ENCODE measurements at places on chromosomes 3 and 15. TPM values are rescaled to one million over a fixed set of nuclear protein-coding genes. Genes with fewer than 3 reads are reported as not detected.

GRCh38 chr3:54342676-54343075 lies 220.3 kb downstream of the CACNA2D3 start:
- DNase-seq: no peak

DNA sequence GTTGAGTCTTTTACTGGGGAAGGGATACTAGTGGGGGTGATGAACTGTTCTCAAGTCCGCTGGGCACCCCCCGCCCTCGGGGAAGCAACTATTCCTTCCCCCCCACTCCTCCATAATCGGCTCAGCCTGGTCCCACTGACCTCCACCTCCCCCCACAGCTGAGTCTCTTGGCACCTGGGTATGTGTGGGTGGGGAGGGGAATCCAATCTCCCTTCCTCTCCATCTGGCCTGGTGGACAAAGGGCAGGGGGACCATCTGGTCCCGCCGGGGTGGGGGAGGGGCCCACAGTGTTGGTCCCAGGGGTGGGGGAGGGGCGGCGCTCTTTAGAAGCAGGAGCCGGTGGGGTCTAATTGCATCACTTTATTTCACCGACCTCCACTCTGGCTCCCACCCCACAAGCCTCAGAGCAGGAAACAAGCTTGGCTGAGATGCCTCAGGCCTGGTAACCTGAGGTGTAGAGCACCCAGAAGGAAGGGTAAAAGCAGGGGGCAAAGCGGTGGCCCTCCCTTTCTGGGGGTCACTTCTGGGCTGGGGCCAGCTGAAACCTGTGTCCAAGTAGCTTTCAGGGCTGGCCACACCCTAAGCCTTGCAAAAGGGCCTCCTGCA lies 1.0 kb upstream of the PCBP4 start:
- peak; percentile 26 for DNase-seq

DNA sequence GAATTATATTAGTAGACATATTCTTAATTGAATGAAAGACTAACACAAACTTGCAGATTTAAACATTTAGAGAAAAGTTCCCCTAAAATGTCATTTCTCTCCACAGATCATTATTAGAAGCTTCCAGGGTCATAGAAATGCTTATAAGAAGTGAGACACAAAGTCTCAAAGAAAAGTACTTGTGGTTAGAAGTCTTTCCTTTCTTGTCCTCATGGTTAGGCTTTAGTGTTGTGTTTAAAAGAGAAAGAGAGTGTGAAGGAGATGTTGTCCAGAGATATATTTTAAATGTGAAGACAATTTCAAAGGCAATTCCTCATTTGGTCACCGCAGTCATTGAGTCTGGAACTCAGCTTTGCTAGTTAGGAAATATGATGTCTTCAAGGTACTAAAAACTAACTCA lies 230.4 kb upstream of the ARPP21 start:
- DNase-seq: no peak

Gene BOC
- 2.4 TPM for total RNA-seq

GRCh38 chr3:40871394-40871793 lies 327.9 kb upstream of the CTNNB1 start:
- DNase-seq: no peak

GRCh38 chr3:81443958-81444357 lies 317.5 kb downstream of the GBE1 start:
- peak; percentile 70 for DNase-seq

DNA sequence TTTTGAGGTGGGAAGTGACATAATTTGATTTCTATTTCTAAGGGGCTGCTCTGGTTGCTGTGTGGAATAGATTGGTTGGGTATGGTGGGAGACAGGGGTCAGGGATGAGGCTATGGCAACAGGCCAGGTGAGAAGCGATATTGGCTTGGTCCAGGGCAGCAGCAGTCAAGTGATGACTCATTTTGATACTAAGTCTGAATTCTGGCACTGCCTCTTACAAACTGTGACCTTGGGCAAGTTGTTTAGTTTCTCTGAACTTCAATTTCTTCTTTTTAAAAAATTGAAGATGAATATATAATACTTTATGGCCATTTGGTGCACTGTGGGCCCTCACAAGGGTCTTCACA lies 40.4 kb upstream of the CLSTN2 start:
- DNase-seq: no peak

GRCh38 chr15:52636459-52636858 lies 42.7 kb downstream of the ATOSA start:
- no peak for DNase-seq

Gene MKRN2OS
- total RNA-seq: not detected

DNA sequence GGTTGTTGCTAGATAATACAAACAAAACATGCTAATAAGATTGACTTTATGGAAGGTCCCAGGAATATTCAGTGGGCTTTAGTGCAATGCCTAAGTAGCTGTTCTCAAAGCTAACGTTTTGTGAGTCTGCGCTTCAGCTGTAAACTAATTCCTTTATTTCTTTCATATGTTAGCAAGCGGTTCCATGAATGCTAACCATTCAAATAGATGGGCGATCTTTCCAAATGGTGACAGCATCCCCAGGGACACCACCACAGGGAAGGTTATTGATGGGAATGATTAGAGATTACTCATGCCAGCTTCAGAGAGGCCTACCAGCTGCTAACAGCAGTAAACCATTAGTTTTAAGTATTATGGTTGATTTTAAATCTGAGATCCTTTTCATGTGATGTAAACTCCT lies 405.7 kb upstream of the MCTP2 start:
- no peak for DNase-seq

- DNase-seq: no peak
These were observed 13.7 kb downstream of the TM4SF18 start for GRCh38 chr3:149319750-149320149.

DNA sequence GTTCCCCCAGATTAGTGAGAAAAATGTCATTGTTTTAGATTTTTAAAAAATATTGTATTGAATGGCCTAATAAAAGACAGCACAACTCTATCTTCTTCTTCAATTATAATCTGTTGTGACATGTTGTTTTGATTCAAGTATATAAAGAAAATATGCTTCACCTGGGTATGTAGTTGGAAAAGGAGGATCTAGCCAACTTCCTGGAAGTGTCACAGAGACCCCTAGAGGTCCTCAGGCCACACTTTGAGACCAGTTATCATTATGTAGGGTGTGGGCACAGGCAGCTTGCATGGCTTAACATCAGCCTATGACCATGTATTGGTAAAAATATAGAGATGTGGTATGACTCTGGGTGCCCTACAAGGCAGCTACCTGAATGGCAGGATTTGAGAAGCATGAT lies 14.7 kb upstream of the RYR3 start:
- DNase-seq: no peak

GRCh38 chr15:92195241-92195640 lies 198.4 kb upstream of the ST8SIA2 start:
- DNase-seq: no peak

DNA sequence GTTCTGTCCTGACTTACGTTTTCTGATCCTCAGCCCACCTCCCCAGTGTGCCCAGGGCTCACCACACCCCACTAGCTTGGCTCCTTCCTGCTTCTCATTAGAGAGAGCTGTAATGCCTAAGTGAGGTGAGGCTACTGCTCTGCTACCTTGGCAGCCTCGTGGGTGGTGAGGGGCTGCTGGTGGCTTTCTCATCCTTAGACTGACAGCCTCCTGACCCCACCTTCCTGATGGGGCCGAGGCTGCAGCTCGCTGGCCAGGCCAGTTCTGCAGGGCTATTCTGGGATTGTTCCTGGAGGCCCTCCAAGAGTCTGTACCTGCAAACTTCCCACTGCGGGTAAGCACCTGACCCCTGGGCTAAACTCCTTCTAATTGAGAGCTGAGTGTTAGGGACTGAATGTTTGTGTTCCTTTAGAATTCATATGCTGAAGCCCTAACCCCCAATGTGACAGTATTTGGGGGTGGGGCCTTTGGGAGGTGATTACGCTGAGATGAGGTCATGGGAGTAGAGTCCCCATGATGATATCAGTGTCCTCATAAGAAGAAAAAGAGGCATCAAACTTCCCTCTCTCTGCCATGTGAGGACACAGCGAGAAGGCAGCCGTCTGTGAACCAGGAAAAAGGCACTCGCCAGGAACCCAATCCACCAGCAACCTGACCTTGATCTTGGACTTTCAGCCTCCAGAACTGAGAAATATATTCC lies 38.1 kb upstream of the IQSEC1 start:
- no peak for DNase-seq

DNA sequence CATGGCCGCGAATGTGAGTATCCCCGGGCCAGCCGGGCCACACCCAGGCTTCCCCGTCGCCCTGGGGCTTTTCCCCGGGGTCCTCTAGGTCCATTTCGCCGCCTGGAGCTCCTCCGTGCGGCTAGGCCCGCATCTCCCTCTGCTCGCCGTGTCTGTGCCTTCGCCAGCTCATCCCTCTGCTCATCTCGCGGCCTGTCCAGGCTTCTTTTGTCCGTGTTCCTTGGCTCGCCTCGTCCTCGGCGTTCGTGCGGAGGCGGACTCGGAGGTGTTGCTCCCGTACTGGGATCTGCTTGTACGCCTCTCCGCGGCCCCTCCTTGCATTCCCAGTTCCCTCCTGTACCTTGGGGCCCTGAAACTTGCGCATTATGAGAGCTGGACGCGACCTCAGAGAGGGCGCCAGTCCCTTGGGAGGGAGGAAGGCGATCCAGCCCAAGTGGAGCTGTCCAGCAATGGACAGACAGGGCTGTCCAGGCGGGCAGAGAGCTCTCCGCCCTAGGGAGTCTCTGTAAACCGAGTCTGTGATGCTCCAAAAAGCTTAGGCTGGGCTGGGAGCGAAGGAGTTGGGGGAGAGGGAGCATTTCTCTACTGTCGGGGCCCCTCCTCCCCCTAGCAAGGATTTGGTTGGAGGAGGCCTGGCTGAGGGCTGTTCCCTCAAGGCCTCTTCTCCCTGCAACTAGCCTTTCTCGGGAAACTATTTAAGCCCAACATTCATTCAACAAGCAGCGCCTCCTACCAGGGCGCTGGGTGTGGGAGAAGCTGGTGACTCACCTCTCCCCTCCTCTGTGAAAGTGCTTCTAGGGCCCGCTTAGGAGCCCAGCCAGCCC lies 553 bp downstream of the TMEM43 start:
- peak; percentile 90 for DNase-seq

DNA sequence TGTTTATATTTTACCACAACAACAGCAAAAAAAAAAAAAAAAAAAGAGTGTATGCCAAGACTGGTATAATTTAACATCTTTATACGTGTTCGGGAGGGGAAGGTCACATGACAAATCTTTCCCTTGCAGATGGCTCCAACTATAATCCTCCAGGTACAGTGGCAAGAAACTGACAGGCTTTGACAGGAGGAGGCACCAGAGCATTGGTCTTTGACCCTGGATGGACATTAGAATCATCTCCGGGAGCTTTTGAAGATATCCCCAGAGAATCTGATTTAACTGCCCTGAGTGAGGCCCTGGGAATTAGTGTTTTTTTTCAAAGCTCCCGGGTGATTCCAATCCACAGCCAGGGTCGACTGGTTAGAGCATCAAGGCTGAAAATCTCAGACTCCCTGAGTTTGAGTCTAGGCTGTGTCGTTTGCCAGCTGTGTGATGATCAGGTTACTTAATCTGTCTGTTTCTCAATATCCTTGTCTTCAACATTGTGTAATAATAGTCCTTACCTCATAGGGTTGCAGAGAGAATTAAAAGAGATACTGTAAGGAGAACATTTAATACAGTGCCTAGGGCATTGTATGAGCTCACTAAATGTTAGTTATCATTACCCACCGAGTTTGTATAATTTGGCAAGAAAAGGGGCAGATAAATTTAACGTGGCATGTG lies 8.9 kb upstream of the SEMA5B start:
- DNase-seq: peak; percentile 61

- DNase-seq: no peak
These were observed 90.0 kb downstream of the FSIP1 start for GRCh38 chr15:39692356-39693327.

- no peak for DNase-seq
These were observed 355.2 kb upstream of the AZI2 start for GRCh38 chr3:28703843-28704242.

Gene TICRR
- 8.0 TPM for total RNA-seq

- DNase-seq: no peak
These were observed 950.1 kb downstream of the FHIT start for GRCh38 chr3:60301142-60301541.
